ENCODE measurements at places on chromosomes 5 and 9.

- DNase-seq, result peak; percentile 60
Observed at GRCh38 chr9:122904466-122904822, 715 bp downstream of the RC3H2 start.

DNA sequence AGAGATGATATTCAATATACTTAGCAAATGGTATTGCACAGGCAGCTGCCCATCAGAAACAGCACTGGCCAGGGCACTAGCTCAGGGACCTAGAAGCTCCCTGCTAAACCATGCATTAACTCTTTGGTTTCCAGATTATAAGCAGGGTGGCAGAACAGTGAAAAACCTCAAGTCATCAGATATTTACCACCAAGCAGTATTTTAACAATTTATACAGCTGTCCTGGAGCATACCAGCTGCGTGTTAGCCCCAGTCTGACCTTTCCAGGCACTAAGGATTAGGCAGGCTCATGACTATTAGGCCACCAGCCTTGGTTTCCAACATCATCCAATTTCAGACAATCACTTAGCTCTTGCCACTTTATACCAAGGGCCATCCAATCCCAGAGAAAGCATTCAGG lies 326.5 kb downstream of the CAAP1 start:
- no peak for DNase-seq

- DNase-seq, result peak; percentile 35
Observed at GRCh38 chr5:107523029-107523680, 147.6 kb downstream of the EFNA5 start.

DNA sequence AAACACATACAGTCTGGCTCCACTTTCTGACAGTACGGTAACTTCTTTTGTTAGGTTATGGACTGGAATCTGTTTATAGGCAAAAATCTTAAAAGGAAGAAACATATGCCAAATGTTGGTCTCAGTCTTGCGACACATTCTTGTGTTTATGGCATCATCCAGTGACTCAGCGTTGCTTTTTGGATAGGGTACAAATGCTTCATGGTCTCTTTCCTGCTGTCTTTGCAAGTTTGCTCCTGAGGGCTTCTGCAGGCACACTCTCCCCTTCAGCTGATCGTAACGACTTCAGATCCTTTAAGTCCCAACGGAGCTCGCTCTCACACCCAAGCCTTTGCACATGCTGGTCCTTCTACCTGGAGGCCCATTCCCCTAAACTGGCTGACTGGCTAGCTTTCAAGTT lies 23.6 kb upstream of the TNFSF8 start:
- no peak for DNase-seq

DNA sequence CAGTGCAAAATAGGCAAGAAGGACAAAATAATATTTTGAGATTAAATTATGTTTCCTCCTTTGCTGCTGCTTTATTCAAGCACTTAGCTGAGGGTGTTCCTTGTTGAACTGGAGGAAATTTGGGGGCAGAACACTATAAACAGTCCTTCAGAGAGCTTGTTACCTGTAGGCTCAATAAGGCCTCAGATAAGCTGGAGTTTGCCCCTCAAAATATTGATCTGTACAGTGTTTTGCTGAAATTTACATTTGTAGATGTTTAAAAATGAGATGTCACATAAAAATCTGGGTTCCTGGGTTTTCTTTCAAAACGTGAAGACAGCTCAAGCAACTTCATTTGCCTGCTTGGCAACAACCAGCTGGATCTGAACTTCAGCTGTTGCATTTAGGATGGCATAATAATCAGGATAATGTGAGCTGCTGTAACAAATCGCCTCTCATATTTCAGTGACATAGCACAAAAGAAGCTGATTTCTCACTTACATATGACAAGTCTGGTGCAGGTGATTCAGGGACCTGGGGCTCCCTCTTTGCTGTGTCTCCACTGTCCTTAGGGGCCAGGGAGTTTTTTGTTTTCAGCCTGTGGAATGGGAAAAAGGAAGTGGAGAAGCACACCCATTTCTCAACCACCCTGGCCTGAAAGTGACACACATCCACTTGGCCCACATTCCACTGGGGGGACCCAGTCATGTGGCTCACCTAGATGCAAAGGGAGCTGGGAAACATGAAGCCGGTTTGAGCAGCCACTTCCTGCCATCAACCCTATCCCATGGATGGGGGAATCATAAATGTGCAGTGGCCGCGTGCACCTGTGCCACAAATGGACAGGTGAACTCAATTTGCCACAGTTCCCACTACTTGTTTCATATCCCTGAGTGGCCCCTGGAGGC lies 2.4 kb upstream of the PSAT1 start:
- no peak for DNase-seq

All from NAMALWA (cell line).